Thoracic aorta (tissue), 2 donors: ENCODE measurements at places on chromosomes 4 and X. TPM values are rescaled to one million over a fixed set of nuclear protein-coding genes. Genes with fewer than 3 reads are reported as not detected.

Gene TRMT44
- 19.8 TPM for total RNA-seq

DNA sequence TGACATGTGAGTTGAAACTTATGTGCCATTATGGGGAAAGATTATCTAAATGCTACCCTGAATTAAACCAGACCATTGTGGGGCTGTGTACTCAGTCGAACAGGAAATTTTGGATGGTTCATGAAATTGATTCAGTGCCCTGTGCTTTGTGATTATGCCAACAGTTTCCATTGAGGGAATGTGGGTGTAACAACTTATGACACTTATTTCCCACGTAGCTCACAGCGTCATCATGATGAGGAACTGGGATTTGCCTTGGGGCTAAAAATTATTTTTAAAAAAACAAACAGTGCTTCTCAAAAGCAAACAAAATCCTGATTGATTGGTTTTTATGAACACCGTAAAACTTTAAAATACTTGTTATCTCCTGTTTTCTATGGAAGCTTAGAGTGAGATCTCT is 8.3 kb upstream of the CLTRN start:
- DNase-seq: no peak

Gene GPC3
- 5.6 TPM for total RNA-seq

Gene PCDH18
- total RNA-seq: 22.6 TPM

DNA sequence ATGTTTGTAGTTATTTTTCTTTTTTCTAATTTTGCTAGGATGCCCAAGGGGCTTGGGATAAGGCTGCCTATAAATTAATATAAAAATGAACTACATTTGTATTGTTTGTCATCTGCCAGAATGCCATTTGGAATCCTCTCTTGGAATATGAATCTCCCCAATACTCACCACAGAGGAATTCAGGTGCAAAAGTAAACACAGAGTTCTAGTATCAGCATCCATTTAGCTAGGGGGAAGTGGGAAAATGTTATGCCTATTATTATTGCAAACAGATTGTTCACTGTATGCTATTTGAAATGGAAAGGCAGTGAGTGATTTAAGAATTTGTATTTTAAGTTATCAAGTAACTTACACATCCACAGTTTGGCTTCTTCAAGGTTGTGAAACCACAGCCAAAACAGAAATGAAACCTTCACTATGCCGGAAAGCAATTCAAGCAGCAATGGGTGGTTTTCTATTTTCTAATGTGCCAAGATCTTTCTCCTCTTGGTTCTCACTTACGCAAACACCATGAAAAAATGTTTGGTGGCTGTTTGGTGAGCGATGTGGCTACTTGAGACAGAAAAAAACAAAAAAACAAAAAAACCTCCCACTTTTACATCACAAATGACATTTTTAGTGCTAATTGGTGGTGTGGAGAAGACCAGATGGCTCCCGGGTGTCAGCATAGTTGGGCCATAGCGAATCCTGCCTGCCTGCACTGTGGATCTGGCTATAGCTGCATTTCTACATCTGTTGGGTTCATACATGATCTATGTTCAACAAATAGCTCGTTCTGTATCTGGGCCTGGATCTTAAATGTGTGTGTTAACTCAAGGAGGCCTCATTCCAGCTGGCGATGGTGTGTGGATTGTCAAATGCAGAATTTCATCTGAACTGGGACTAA is 200.8 kb upstream of the GIMD1 start:
- no peak for DNase-seq

DNA sequence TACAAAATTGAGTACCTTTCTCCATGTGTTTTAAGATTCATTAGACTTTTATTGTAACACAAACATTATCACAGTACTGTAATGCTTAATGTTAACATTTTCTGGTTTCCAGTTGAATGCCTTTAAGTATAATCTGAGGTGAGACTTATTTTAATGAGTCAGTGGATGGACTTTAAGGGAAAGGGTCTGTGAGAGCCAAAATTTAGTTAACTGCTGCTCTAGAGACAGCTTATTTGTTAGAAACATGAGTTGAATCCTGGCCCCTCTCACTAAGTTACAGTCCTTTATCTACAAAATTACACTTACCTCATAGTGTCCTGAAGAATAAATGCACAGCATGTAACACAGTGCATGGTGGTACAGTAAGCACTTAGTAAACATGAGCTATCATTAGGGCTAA is 66.0 kb downstream of the PGRMC2 start:
- DNase-seq: no peak
